ENCODE measurements at places on chromosomes 7 and 10.

DNA sequence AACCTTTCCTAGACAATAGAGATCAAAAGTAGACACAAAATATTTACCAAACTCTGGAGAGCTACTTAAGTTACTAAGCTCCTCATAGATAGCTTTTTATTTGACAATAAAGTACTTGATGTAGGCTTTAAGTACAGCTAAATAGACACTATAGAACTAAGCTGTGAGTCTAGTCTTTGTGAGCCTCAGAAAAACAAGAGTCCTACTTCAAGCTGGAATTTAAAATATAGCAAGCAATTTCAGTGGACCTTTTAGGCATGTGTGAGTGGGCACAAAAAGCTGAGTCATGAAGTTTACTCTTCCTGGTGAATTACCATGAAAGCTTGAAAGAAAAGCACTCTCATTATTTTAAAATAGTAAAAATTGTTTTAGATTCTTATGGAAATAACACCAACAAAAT, 76.1 kb downstream of the ADD3 start:
- no peak for DNase-seq

- no peak for DNase-seq
Measured at GRCh38 chr10:52523696-52524095, 209.6 kb downstream of the DKK1 start.

GRCh38 chr10:43843321-43844101, 194.8 kb upstream of the ZNF32 start:
- DNase-seq: no peak

DNA sequence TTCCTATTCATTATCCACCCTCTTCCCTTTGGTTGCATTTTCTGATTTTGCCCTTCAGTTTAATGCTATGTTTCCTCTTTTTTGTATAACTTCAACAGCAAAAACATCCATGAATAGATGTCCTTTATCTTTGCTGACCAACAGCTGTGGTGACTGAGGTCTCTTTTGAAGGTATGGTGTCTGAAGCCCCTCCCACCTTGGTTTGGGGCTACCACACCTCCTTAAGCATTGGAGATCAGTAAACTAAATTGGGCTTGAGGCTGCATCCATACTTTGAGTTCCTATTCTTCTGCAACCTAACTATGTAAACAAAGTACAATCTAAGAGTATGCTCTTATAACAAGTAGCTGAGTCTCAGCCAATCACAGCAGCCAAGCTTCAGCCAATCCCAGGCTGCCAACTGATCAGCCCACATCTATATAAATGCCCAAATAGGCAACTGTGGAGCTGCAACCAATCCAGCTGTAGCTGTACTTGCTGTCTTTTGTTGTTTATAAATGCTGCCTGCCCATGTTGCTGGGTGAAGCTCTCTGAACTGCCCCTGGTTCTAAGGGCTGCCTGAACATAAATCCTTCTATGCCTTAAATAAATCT, 69.4 kb upstream of the PDLIM1 start:
- no peak for DNase-seq

DNA sequence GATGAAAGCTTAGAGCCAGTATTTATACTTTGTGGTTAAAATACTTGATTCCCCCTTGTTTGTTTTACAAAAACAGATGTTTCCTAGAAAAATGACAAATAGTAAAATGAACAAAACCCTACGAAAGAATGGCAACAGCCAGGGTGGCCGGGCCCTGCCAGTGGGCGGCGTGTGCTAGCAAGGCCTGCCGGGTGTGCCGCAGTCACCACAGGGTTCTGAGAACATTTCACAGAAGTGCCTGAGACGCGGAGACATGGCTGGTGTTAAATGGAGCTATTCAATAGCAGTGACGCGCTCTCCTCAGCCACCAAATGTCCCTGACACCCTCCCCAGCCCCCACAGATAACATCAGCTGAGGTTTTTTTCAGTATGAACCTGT, 14.5 kb downstream of the GPR146 start:
- DNase-seq: no peak

DNA sequence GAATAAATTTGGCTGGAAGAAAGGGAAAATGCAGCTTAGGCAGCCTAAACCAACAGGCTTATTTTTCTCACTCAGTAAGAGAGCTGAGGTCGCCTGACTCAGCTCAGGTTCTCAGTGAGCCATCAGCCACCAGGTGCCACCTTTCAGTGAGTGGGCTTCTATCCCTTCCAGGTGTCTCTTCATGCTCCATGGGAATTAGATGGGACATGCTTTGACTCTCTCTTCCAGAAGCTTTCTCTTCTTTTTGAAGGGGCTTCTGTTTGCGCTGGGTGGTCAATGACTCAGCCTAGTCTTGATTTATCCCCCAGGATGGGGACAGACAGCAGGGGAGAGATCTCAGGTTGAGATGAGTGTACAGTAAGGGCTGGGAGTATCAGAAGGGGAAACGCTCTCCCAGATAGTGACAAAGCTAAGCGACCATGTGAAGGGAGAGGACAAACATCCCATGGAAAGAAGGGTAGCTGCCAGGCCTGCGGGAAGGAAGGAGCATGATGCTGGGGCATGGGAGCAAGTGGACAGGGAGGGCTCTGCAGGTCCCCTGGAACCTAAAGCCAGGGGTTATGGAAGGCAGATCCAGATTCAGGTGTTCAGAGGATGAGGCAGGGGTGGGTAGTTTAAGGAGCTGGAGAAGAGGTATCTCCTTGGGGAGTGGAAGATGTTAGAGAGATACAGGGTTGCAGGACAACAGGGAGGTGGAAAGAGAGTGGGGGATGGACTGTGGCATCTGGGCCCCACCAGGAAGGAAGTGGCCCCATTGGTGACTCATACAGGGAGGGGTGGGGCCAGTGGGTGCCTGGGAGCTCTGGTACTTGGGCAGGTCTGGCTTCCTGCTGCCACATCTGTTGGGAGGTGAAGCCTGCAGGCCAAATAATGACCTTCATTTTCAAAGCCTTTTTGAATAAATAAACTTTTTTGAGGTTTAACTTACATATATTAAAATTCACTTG, 32.5 kb downstream of the OGDH start:
- DNase-seq: no peak

DNA sequence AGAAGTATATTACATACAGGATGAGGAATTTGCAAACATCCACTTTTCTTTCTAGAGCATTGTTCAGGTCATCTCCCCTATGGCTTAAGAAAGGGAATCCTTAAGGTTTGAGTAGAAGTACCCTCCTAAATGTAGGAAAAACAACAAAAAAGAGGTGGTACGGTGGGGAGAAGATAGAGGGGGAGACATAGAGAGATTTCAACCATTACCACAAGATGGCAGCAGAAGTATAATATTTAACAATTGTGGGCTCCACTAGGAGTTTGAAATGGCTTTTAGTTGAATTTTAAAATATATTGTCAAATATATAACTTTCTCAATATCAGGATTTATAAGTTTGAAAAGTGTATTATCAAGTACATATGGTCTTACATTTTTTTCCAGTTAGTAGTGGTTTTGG, 72.7 kb upstream of the PRKG1 start:
- DNase-seq: no peak

- DNase-seq: no peak
Measured at GRCh38 chr7:103694304-103694703, 248.3 kb upstream of the SLC26A5 start.

DNA sequence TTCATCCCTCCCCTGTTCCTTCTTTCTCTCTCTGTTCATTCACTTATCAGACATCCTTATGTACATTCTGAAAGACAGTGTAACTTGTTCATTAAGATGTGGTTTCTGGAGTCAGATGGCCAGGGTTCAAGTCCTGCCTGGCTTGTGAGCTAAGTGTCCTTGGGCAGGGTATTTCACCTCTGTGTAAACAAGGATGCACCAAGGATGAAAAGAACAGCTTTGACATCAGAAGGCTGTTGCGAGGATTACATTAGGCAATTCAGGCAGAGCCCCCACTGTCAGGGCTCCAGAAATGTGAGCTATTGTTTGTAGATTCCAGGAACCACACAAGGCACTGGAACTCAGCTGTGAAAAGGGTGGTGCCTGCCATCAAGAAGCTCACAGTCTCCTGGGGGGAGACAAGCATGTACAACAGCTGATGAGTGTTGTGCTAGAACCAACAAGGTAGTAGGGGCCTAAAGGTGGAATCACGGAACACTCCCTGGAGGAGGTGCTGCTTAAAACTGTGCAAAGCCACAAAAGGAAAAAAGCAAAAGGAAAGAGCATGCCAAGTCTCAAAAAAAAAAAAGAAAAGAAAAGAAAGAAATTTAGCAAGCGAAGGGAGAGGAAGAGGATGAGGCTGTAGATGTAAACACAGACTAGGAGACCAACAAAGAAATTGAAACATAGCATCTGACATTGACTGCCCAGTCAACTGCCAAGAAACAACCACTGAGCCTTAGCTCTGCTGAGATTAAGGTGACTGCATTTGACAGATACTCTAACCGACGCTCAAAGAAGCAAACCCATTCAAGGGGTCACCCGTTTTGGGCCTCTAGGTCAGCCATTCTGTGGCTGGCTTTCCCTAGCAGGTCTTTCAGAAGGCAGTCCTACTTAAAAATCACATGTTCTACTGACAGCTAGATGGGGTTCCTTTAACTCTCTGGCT, 12.5 kb downstream of the PDLIM1 start:
- no peak for DNase-seq

DNA sequence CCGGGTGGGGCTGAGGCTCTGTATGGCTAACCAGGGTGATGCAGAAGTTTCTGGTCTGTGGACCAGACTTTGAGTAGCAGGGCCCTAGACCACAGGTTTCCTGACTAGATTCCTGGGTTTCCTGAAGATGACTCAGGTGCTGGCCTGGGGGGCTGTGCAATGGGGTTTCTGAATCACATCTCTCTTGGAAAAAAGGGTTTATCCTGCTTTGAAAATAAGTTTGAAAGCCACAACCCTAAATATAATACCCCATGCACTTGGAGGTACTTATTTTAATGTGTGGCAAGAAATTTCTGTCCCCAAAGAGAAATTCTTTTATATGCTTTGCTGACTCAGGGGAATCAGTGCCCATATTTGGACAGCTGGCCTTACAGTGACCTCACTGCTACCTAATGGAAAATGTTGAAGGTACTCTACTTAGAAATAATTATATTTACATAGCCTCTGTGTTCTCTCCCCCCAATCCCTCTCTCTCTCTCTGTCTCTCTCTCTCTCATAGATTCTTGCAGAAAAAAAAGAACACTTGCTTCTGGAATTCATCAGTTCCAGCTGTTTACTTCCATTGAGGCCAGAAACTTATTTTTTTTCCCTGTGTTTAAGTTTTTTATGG, 184.4 kb upstream of the LYZL2 start:
- no peak for DNase-seq

- no peak for DNase-seq
Measured at GRCh38 chr7:47508389-47509380, 73.2 kb downstream of the TNS3 start.

GRCh38 chr10:75530299-75530698, 98.9 kb downstream of the LRMDA start:
- no peak for DNase-seq

DNA sequence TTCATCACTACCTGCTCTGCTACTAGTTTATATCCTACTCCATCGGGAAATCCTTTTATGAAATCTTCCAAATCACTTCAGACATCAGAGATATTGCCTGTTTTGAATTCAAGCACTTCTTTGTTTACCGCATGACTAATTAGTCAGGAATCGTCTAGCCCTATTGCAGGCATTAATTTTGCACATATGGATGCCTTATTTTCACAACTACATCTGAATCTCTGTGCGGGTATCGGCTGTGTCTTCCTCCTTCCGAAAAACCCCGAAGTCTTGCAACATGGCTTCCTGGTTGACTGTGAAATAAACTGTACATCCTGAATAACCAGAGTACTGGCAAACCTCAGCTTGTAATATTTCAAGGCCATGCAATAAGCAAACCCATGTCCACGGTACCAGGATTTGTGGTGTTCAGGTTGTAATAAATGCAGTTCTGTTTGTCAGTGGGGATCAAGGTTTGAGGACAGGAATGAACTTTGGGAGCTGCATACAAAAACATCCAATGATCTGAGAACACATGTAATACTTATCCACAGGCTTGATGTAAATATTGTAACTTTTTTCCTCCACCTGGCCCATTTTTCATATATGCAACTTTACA, 642.1 kb downstream of the PARD3 start:
- no peak for DNase-seq

DNA sequence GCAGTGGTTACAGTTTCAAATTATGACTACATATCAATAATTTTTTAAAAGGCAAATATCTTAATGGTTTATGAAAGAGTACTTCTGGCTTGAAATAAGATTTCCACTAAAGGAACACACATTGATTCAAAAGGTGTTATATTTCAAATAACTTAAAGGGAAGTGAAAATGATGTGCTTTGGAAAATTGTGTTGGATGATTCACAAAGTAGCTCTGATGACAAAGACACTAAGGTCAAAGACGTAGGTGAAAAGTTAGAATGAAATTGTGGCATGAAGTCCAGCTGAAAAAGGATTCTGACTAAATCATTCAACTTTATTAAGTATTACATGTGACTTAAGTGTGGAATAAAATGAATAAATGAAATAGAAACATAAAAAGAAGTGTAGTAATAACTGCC, 20.8 kb upstream of the OR2A5 start:
- no peak for DNase-seq

DNA sequence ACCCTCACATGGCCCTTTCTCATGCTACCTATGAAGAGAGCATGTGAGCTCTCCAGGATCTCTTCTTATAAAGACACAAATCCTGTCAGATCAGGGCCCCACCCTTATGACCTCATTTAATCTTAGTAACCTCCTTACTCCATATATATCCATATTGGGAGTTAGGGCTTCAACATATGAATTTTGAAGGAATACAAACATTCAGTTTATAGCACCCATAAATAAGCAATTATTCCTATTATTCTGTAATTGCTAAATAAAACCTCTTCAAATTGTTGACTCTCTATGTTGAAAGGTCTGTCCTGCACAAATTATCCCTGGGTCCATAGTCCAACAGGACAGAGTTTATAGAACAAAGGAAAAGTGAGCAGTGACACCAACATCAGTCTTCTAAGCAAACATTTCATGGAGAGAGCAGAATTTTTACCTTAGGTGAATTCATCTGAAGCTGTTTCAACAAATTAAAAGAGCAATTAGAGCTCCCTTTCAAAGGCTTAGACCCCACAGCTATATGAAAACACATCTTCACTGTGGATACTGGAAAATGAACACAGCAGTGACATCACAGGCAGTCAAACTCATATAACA, 12.2 kb downstream of the DOCK4 start:
- peak; percentile 88 for DNase-seq

DNA sequence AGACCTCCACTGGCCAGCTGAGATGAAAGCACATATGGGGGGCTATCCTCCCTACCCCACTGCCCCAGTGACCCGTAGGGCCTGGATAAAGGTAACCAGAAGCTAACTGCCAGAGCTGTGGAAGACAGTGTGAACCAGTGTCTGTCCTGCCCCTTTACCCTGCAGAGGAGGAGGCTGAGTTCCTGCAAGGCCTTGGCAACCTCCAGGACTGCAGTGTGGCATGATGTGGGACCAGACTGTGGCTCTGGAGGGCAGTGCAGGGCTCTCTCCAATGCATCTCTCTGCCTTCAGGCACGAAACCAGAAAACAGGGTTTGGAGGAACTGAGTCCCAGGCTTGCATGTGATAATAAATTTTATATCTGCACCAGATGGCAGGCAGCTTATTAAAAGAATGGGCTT, 93.1 kb downstream of the EPC1 start:
- DNase-seq: no peak

GRCh38 chr10:107118866-107119265, 45.6 kb downstream of the SORCS1 start:
- no peak for DNase-seq

Data from COR-L47 (cell line).